ENCODE measurements at places on chromosomes 12 and 14.

- DNase-seq: no peak
Measured at GRCh38 chr12:10031771-10032175, 1.3 kb downstream of the CLEC9A start.

DNA sequence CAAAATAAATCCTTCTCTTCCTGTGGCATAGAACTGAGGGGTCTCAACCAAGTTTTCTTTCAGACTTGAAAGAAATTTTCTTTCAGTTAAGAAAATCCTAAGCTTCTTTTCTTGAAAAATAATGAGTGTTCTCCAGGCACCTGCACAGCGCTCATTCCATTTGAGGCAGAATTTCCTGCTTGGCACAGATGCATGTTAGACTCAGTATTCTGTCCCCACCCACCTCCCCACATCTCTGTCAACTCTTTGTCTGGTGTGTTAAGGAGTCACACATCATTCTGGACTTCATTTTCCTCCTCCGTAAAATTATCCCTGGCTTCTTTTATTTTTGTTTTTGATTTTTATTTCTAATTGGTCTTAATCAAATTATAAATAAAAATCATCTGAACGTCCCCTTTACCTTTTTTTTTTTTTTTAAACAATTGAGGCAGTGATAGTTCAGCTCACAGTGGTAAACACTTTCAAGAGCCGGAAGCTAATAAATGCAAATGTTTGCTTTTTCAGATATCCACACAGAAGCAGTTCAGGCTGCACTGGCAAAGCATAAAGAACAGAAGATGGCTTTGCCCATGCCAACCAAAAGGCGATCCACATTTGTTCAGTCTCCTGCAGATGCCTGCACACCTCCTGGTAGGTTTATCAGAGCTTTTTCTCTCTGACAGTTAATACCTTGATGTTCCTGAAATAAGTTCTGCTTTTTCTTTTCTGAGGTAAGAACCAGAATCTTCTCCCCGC, 104.0 kb upstream of the ATF1 start:
- DNase-seq: no peak

DNA sequence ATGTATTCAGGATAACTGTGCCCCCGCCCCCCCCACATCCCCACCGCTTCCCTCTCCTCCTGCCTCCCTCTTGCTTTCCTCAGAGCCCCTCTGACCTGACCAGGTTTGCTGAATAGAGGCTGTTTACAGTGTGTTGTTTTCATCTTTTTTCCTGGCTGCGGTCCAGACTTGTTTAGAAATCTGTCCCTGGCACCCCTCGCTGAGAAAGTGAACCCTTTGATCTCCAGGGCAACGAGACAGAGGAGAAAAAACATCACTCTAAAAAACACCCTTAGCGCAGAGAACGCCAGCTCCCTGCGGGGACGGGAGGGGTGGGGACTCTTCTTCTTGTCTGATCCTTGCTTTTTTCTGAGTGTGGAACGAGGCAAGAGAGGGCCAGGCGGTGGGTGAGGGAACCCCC, 22.5 kb downstream of the SDS start:
- DNase-seq: no peak

DNA sequence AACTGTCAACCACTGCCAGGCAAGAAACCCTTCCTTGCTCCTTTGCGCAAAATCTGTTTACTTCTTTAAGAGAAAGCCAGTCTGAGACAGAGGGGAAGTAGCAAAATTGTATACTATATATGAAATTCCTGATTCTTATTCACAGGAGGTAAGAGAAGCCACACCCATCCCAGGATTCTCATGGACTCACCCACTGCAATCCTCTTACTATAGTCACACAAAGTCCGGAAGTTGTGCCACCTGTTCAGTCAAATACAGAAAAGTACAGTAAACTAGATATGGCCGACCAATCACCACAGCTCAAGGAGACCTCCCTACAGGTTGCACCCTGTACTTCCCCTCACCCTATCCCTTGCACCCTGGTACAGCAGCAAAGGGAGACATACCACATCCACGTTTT, 2.9 kb downstream of the PRMT5 start:
- DNase-seq: no peak

GRCh38 chr14:51304941-51305340, 64.9 kb downstream of the TMX1 start:
- DNase-seq: no peak

DNA sequence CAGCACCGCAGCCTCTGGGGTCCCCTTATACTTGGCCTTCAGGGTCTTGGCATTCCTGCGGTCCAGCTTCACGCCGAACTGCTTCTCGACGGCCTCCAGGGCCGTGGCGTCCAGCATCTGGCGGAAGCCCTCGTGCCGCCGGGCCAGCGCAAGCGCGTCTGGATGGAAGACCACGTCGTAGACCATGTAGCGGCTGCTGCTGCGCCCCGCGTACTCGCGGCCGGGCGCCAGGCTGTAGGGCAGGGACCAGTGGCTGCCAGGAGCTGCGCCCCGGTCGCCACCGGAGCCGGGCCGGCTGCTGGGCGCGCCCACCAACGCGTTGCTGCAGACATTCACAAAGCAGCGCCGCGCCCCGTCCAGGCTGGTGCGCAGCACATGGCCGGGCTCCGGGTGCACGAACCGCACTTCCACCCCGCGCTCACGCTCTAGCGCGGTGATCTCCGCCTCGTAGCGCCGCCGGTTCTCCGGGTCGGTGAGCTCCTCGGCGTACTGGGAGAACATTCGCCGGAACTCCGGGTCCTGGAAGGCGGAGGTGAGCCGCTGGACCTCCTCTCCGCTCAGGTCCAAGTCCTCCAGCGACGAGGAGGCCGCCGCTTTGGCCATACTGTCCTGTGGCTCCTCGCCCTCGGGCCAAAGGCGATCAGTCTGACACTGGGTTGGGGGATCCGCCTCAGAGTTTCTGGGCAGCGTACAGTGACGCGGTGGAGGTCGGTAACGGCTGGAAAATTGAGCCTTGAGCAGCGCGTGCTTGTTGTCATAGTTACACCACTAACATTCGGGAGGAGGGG, at the start of gene DNAAF2:
TSS of gene DNAAF2 (minus strand) at position 698 of the 788 bp plus-strand sequence. CDS start at position 603, 95 bp downstream.
- DNase-seq: peak; percentile 82

- DNase-seq: no peak
Measured at GRCh38 chr14:93731753-93732152, 56.5 kb downstream of the PRIMA1 start.

DNA sequence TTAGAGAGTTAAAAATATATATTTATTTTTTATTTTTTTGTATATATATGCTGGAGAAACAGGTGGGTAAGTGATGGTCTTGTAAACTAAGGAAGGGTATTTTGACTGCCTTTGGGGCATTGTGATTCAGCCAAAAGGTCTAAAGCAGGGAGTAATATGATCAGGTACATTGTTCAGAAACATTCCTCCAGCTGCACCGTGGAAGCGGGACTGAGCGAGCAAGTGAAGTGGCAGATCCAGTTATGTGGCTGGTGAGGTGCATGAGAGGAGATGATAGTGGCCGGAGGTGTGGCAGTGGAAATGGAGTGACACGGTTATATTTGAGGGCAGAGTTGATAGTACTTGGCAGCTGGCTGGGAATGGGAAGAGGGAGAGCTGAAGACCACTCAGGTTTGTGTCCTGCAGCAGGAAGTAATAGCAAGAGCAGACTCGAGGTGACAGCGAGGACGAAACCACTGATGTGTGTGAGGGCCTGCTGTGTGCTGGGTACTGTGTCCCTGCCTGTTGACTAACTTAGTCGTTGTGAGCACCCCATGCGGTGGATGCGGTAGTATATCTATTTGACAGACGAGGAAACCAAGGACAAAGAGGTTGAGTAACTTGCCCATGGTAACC, 39.2 kb downstream of the EID3 start:
- no peak for DNase-seq

DNA sequence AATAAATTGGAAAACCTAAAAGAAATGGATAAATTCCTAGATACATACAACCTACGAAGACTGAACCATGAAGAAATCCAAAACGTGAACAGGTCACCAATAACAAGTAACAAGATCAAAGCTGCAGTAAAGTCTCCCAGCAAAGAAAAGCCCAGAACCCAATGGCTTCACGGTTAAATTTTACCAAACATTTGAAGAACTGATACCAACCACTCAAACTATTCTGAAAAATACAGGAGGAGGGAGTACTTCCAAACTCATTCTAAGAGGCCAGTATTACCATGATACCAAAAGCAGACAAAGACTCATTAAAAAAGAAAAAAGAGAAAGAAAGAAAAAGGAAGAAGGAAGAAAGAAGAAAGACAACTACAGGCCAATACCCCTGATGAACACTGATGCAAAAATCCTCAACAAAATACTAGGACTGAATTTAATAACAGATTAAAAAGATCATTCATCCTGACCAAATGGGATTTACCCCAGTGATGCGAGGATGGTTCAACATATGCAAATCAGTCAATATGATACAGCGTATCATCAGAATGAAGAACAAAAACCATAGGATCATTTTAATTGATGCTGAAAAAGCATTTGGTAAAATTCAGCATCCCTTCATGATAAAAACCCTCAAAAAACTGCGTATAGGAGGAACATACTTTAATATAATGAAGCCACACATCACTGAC, 26.9 kb upstream of the CCDC88C start:
- no peak for DNase-seq

- no peak for DNase-seq
Measured at GRCh38 chr14:61627612-61628011, 67.7 kb upstream of the HIF1A start.

DNA sequence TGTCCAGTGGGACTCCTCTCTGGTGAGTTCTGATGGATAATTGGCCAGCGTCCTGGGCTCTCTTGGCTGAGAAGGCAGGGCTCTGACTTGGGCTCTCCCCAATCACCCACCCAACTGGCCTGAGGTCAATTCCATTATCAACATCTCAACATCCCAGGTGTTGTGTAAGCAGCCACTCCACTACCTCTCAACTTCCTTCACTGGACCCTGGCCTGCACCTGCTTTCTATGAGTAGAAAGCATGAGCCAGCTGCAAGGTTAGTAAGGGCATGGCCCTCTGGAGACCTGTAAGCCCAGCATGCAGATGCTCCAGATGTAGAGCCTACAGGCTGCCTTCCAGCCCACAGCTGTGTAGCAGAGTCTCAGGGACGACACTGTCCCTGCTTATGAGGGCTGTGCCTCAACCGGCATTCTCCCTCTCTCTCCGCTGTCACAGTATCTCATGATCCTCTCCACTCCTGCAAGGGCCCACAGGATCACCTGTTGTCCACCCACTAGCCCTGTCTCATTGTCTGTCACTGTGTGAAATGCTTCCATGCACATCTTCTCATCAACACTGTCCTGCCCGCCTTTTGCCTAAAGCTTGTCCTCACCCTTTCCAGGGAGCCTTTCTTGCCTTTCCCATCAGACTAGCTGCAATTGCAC, 5.4 kb upstream of the KRT81 start:
- DNase-seq: no peak

GRCh38 chr14:68790644-68791077, 2.2 kb downstream of the ZFP36L1 start:
- DNase-seq: no peak
